ENCODE measurements at places on chromosomes 2 and 18.

DNA sequence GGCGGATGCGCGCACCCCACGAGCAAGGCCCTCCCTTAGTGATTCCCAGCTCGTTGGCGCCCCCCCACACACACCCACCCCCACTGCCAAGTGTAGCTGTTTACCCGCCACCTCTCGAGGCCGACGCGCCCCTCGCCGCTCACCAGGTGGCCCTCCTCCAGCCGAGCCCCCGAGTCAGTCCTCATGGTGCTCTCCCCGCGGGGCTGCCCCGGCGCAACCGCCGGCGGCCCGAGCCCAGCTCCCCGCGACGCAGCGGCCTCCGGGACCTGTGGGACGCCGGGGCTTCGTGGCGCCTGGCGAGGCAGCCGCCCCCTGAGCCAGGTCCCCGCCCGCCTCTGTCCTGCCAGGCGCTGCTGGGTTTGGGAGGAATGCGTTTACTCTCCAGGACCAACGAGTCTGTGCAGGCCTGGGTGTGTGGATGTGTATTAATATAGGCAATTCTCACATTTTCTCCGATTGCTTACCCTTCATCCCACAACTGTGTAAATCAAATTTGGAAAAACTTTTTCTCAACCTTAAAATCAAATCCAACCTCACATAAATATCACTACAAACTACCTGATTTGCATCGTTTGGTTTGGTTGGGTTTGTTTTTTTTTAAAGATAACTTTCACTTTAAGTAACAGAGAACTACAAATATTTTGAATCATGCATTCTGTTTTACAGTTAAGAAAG, at the start of gene TMEM237:
TSS of gene TMEM237 (minus strand) at position 288 of the 675 bp plus-strand sequence. CDS start at position 185, 103 bp downstream.
- DNase-seq: no peak

GRCh38 chr2:65605743-65606058, 173.3 kb upstream of the SPRED2 start:
- DNase-seq: no peak

- no peak for DNase-seq
Measured at GRCh38 chr18:54835944-54836343, 7.7 kb downstream of the RAB27B start.

GRCh38 chr2:20635675-20636584, 15.0 kb downstream of the HS1BP3 start:
- peak; percentile 94 for DNase-seq

GRCh38 chr18:52682260-52682659, 342.3 kb downstream of the DCC start:
- DNase-seq: no peak

- peak; percentile 15 for DNase-seq
Measured at GRCh38 chr2:30772021-30772705, 35.1 kb downstream of the CAPN13 start.

GRCh38 chr2:53631313-53632125, 136.1 kb upstream of the CHAC2 start:
- DNase-seq: no peak

GRCh38 chr2:231701456-231702373, 6.6 kb upstream of the PTMA start:
- no peak for DNase-seq

GRCh38 chr18:79046522-79046921, 22.7 kb upstream of the ATP9B start:
- no peak for DNase-seq

GRCh38 chr18:23776306-23776705, 87.1 kb downstream of the LAMA3 start:
- DNase-seq: no peak

DNA sequence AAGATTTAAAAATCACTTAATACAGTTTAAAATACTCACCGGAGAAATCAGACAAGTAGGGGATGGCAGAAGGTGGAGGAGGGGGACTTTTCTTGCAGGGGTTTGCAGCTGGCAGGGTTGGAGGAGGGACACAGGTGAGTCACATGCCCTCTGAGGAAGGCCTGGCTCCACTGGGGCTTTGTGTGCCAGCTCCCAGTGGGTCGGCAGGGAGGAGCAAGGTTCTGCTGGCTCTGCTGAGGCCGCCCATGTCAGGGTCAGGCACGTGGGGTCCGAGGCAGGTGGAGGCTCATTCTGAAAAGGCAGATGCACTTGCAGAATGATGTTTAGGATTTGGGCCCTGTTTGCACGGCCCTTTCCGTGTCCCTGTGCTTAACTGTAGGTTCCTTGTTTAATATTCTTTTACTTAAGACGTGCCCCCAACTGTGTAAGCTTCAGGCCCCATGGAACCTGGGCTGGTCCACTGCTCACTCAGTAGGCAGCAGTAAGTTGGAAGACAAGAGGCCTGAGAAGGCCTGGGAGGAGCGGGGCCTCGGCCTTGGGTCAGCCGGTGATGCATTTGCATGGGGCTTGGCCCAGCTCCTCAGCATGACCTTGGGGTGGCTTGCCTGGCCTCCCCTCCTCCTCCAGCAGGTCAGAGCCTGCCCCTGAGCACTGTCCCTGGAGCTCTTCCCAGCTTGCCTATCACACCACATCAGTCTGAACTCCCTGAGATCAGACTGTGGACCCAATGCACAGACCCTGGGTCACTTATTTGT, 141.0 kb downstream of the GLI2 start:
- DNase-seq: no peak

GRCh38 chr2:16330012-16330411, 335.6 kb downstream of the CYRIA start:
- DNase-seq: no peak

DNA sequence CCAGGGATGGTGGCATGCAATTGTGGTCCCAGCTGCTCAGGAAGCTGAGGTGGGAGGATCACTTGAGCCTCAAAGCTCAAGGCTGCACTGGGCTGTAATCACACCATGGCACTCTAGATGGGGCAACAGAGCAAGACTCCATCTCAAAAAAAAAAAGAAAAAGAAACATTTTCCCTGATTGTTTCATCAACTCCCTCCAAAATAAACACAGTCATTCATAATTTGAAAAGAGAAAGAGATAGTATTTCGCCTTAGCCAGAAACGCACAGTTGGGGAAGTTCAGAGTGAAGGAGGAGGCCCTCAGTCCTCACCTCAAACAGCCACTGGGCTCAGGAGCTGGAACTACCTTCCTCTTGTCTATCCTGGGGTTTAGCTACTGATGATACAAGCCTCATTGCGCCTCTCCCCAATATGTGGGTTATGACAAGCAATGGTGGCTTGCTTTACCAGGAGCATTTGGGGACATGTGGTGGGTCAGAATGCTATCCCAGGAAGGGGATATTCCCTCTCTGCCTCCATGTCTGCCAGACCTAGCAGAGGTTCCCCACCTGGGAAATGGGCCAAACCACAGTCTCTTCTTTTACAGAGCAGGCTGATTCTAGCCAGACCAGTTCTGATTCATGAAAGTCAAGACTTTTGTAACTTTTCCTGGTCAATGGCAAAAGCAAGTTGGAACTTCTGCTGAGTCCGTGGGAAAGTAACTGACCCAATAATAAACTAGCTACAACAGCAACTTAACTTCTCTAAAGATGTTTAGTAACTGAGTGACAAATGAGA, 22.2 kb upstream of the TMEM87B start:
- no peak for DNase-seq

GRCh38 chr18:22493255-22493654, 75.5 kb upstream of the CTAGE1 start:
- DNase-seq: no peak

GRCh38 chr2:119692310-119692709, 13.3 kb downstream of the TMEM177 start:
- DNase-seq: no peak

- no peak for DNase-seq
Measured at GRCh38 chr2:76731157-76731556, 791.0 kb downstream of the LRRTM4 start.

All from type B pancreatic cell (in vitro differentiated cells).